ENCODE measurements at places on chromosomes 13 and 19.
A peak's percentile ranks its signal among the peaks of the same experiment; 100 is the strongest.

- peak; percentile 11 for DNase-seq
Observed at GRCh38 chr19:56566904-56567273, 379 bp upstream of the ZNF470 start.

GRCh38 chr19:33296488-33296971 is 5.8 kb downstream of the CEBPA start:
- DNase-seq: no peak

- DNase-seq: no peak
Observed at GRCh38 chr13:108968566-108968965, 339.2 kb downstream of the MYO16 start.

GRCh38 chr13:50129081-50129705 is 113.9 kb downstream of the KCNRG start:
- no peak for DNase-seq

DNA sequence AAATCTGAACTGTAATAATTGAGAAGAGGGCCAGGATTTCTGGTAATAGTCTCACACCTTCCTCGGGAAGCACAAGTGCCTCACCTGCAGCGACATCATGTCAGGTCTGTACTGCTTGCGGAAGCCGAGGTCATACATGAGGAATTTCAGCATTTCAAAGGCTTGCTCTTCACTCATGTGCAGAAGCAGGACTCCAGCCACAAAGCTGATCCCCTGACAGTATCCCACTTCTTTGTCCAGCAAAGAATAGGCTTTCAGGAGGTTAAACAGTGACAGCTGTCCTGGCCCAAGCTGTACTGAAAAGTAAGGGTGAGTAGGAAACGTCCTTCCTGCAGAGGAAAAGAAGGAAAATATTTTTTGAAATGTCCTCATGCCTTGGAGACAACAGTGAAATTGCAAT is 182.7 kb downstream of the TBC1D4 start:
- DNase-seq: no peak

- DNase-seq: no peak
Observed at GRCh38 chr13:77898097-77898496, 20.5 kb downstream of the EDNRB start.

DNA sequence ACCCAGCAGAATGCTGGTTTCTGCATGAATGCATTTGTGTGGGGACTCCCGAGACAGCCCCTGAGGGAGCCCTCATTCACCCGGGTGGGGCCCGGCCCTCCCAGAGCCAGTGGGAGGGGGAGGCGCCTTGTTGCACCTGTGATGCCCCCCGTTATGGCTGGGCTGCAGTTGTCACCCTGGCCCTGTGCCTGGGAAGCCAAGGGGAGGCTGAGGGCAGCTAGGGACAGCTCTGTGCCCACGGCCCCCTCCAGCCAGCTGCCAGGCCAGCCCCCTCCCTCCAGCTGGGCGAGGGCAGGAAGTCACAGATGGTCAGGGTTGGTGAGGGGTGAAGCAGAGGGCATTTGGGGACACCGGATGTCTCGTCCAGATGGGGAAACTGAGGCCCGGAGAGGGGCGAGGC is 26.1 kb downstream of the NFIC start:
- DNase-seq: no peak

GRCh38 chr13:35252536-35253205 is 223.8 kb downstream of the MAB21L1 start:
- no peak for DNase-seq

All from activated CD4-positive, CD25-positive, alpha-beta regulatory T cell treated with anti-CD3 and anti-CD28 coated beads, Interleukin-2, amount 50 U/mL, for 16 hours (primary cell).